GM18507 (cell line): ENCODE measurements at places on chromosomes 3 and 15.

DNA sequence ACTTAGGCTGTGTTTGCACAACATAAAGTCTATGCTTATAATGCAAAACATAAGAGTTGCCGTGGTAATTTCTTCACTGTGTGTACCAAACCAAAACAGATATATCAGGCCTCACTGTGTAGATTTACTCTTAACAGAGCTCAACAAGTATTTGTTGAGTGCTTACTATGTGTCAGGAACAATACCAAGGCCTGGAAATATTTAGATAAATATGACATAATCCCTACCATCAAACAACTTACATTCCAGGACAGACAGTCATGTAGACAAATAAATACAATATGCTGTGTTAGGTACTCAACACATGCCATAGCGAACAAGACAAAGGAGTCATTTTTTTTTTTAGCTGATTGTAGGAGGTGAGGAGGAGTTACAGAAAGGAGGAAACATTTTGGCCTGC lies 554.0 kb downstream of the NSUN3 start:
- no peak for DNase-seq

DNA sequence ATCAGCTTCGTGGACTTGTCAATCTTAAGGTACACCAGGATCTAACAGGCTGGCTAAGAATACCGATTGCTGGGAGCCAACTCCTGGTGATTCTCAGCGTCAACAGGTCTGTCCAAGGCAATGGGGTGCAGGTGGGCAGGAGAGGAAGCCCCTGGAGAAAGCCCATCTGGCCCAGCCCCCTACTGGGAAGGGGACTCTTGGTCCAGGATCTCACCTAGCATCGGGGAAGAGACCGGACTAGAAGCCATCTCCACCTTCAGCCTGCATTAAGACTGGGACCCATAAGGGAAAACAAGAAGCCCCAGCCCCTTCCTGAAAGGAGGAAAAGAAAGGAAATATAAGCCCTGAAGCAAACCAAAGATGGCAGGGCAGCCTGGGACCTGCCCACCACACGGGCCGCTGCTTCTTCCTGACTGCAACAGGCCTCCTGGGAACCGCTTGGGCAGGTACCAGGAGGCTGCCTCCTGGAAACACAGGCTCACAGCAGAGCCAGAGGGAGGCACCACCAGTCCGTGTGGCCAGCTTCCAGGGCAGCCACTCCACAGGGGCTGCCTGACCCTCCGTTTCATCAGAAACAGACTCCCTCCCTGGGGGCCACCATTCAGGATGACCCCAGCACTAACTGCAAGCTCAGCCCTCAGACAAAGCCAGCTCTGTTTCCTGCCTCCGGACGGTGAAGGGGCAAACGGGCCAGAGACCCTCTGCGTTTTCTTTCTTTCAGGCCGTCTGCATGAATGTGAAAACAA lies 100.2 kb downstream of the LRIG1 start:
- no peak for DNase-seq

DNA sequence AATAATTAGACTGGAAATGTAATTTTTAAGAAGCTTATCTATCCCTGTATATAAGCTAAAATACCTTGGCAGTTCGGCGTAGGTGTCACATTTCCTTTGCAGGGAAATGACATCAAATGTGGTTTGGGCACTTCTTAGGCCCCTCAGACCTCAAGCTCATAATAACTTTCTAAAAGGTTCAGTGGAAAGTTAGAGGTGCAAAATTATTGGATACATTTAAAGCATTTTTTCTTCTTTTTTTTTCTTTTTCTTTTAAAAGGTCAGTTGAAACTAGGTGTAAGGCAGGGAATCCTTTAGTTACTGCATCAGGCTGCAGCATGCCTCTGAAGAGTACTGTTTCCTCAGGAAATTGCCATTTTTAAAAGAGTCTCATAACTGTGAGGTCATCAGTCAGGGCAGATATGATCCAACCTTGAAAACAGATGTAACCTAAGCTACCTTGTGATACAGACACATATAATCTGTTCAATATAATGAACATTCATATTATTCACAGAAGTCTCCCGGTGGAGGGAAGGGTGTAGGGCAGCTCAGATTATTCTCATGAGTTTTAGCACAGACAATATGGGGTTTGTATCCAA lies 4.8 kb downstream of the SACM1L start:
- no peak for DNase-seq

DNA sequence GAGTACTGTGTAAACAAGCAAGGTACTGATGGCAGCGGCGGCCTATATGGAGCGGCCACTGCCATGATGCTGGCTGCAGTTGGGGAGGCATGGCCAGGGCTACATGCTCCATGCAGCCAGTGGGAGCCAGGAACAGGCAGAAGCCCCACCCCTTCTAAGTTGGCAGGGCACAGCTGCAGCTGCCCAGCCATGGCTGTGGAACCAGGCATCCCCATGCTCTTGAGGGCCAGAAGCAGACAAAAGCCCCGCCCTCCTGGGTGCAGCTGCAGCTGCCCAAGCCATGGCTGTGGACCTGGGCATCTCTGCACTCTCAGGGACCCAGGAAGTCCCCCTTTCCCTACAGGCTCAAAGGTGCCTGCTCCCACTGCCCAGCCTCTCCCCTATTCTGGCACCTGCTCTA lies 150.9 kb downstream of the FMN1 start:
- DNase-seq: no peak

DNA sequence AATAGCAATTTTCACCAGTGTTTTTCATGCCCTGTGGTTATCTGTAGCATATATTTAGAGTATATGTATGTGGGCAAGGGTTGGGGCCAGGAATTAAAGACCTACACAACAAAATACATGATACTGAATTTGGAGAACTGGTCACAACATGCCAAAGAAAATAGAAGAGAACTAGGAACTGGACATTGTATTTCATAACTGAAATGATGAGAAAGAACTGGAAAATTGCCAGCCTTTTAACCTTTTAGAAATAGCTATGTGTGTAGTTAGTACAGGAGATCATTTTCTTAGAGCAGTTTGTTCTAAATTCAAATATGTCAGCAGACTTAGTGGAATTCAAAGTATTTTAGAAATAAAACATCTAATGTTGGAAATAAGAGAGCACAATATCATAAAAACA lies 227.1 kb upstream of the CGNL1 start:
- no peak for DNase-seq

DNA sequence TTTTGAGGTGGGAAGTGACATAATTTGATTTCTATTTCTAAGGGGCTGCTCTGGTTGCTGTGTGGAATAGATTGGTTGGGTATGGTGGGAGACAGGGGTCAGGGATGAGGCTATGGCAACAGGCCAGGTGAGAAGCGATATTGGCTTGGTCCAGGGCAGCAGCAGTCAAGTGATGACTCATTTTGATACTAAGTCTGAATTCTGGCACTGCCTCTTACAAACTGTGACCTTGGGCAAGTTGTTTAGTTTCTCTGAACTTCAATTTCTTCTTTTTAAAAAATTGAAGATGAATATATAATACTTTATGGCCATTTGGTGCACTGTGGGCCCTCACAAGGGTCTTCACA lies 40.4 kb upstream of the CLSTN2 start:
- no peak for DNase-seq

- peak; percentile 33 for DNase-seq
These were observed 26.0 kb upstream of the SEC62 start for GRCh38 chr3:169940470-169941181.

DNA sequence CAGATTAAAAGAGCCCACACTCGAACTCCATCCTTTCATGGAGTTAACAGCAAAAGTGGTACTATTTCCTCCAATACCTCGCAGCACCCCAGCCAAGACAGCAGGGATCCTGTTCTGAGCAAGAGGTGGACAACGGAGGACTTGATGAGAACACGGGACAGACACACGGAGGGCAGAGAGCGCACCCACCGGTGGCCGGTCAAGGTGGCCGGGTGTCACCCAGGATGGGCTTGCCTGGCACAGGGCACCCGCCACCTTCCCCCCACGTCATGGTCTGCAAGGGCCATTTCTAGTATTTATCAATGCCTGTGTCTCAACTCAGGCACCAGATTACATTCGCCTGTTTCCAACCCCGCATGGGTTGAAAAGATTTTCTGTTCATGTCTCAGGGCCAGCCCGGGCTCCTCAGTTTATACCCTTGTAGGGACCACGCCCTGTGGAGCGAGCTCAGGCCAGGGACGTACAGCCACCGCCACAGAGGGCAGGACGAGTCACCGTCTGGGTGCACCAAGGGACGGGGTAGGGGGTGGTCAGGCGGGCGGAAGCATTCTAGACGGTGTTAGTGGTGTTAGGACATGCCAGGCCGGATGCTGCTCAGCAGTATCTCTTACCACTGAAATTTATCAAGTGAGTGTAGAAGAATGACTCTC lies 64.2 kb downstream of the CYFIP1 start:
- no peak for DNase-seq

- no peak for DNase-seq
These were observed 818.6 kb downstream of the EPHA3 start for GRCh38 chr3:89925976-89926375.

DNA sequence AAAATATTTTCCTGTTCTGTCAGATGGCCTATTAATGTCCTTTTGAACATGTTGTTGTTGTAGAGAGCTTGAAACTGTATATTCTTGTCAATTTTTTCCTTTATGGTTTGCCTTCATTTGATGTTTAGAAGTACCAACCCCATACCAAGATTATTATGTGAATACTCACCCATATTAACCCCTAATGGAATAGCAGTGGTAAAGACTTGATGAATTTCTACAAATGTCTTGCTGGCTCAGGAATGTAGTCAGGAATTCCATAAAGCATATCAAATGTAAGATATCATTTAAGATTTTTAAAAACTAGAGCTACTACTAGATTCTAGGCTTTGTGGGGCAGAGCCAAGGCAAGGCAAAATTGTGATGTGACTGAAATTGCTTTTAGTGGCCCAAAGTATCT lies 30.0 kb downstream of the MYO5A start:
- no peak for DNase-seq

DNA sequence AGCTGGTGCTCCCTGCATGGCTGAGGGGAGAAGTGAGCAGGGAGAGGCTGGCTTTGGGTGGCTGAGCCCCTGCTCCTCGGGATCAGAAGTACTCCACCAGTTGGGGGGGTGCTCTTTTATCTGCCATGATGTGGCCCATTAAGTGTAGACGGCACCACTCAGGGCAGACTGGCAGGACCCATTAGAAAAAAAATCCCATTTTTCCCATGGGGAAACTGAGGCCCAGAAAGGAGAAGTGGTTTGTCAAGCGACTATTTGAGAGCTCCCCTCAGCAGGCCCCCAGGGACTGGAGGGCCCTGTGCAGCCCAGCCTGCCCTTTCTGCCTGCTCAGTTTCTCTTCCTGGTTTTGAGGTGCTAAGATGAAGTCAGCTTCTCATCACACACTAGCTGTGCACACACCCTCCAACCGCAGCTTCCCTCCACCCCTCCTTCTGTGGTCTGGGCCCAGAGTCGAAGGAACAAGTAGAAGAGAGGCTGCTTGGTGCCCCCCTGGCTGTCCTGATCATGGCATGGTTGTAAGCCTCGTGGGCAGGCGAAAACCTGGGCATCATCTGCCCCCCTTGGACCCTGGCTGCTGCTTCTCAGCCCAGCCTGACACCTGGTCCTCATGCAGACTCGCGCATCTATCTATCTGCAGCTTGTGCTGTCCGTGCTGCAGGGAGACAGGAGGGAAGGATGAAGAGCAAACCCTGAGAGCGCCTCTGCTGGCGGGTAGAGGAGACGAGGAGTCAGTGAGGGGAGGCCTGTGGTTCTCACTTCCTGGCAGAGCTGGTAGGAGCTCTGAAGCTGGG lies 5.6 kb downstream of the CSK start:
- DNase-seq: peak; percentile 63

DNA sequence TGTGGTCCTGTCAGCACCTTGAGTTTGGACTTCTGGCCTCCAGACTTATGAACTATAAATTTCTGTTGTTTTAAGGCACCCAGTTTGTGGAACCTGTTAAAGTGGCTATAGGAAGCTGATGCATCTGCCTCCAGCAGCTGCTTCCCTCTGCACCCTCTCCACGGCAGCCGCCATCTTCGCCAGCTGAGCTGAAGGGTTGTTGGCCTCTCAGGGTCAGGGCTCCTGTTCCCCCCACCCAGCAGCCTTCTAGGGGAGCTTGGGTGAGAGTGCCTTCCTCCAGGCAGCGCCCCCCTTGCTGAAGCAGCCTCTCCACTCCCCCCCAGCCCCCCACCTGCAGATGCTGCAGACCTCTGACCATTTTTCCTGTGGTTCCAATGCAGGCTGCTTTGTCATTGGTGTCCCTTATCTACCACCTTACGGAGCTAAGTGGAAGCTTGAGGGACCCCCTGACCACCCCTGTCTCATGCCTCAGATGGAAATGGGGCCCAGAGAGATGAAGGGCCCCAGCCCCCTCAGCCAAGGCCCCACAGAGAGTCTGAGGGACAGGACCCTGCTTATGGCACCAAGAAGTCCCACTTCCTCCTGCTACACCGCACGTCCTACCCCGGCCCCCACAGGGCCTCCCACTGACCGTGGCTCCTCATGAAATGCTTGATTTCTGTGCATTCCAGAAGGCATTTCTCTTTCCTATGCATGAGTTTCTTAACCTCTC lies 61.4 kb upstream of the TLE3 start:
- DNase-seq: no peak

DNA sequence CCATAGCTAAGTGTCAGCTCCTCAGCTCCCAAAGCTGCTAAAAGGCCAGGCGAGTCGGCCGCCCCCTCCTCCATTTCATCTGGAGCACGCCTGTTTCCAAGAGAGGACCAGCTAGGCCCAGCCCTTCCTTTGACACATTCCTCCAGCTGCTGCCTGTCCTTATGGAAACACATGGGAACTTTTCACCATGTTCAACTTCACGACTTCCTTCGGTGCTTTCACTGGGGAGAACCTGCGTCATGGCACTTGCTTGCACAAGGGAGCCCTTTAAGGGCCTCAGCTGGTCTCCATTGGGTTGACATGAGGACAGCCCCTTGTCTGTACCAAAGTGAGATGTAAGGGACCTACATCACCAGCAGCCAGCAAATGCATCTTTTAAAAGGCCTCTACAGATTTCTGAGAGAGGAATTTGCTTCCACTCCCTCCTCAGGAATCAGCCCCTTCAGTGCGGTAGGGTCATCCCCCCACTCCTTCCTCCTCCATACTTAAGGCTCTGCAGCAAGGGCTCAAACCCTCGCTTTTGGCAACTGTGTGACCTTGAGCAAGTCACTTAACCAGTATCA lies 2.1 kb downstream of the MAGI1 start:
- no peak for DNase-seq

- no peak for DNase-seq
These were observed 598.6 kb downstream of the FOXP1 start for GRCh38 chr3:70984776-70985482.

DNA sequence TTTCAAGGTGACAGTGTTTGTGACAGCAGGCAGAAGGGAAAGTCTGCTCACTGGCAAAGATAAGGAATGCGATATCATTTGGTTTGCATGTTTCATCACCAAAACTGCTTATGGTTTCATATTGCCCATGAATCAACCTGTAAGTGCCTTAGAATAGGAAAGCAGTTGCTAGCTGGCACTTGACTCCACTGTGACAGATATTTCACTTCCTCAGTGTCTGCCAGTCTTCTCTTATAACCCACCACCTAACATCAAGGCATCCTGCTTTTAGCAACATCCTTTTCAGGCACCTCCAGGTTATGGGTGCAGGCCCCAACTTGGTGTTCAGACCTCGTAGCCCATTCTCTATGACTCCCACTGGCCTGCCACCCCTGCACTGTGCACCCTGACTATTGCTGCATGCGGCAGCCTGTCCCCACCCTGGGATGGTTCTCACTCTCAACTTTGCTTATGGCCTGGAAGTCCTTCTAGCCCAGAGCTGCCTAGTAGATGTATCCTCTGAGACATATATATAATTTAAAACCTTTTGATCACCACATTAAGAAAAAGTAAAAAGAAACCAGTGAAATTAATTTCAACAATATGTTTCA lies 154.4 kb upstream of the RARB start:
- DNase-seq: no peak
